ENCODE measurements at places on chromosomes 2 and 18. TPM values are rescaled to one million over a fixed set of nuclear protein-coding genes. Genes with fewer than 3 reads are reported as not detected.

The MITD1 gene
- 28.1 TPM for total RNA-seq

The EVA1A gene
- total RNA-seq, result 31.7 TPM

The NEURL3 gene
- 0.27 TPM for total RNA-seq

The LOXHD1 gene
- 2.9 TPM for total RNA-seq

The TSPYL6 gene
- not detected for total RNA-seq

The SERPINB5 gene
- not detected for total RNA-seq

The RIT2 gene
- total RNA-seq, result not detected

The DES gene
- 64.5 TPM for total RNA-seq

The SCN3A gene
- 1.4 TPM for total RNA-seq

The ATG4B gene
- total RNA-seq, result 62.7 TPM

GRCh38 chr2:12807907-12808810, 91.4 kb downstream of the TRIB2 start:
- peak overlapping the region; percentile 42 for H3K27ac ChIP-seq
- H3K36me3 ChIP-seq, result no peaks in the 10 kb centered on the region
- no peak for DNase-seq
- no peaks in the 10 kb centered on the region for H3K4me1 ChIP-seq
- no peaks in the 10 kb centered on the region for H3K27me3 ChIP-seq
- H3K4me3 ChIP-seq, result no peak overlapping the region

GRCh38 chr2:143195511-143195910, 66.3 kb downstream of the ARHGAP15 start:
- no peak overlapping the region for H3K27ac ChIP-seq
- H3K27me3 ChIP-seq, result no peaks in the 10 kb centered on the region
- no peak for DNase-seq
- no peaks in the 10 kb centered on the region for H3K4me1 ChIP-seq
- H3K4me3 ChIP-seq, result no peak overlapping the region
- H3K36me3 ChIP-seq, result no peaks in the 10 kb centered on the region

- no peaks in the 10 kb centered on the region for H3K4me1 ChIP-seq
- H3K4me3 ChIP-seq, result no peak overlapping the region
- H3K36me3 ChIP-seq, result no peaks in the 10 kb centered on the region
- no peak for DNase-seq
Observed at GRCh38 chr2:10556271-10557140, 108.4 kb upstream of the ODC1 start.

GRCh38 chr2:72157871-72158771, 10.5 kb upstream of the CYP26B1 start:
- no peak for DNase-seq
- peaks cover 14% of the 10 kb centered on the region for H3K27me3 ChIP-seq
- H3K4me3 ChIP-seq, result no peak overlapping the region
- H3K27ac ChIP-seq, result no peak overlapping the region

DNA sequence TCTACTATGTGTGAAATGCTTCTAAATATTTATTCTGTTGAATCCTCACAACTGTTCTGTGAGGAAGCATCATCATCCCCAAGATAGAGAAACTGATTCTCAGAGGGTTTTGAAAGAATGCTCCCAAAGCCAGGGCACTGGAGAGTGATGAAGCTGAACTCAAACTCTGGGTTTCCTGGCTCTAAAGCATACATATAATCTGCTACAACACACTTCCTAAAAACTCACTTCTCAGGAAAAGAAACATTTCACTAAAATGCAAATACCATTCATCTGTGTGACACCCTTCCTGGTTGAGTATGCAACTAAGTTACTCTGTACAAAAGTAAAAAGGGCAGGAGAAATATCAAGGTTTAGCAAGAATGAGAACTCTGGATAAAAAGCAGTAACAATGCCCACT, 58.6 kb downstream of the GRB14 start:
- H3K4me1 ChIP-seq, result peaks cover 8% of the 10 kb centered on the region
- no peak for DNase-seq
- H3K36me3 ChIP-seq, result no peaks in the 10 kb centered on the region
- no peaks in the 10 kb centered on the region for H3K27me3 ChIP-seq
- no peak overlapping the region for H3K4me3 ChIP-seq

- no peak overlapping the region for H3K27ac ChIP-seq
- no peak for DNase-seq
- no peaks in the 10 kb centered on the region for H3K27me3 ChIP-seq
- H3K4me3 ChIP-seq, result no peak overlapping the region
- no peaks in the 10 kb centered on the region for H3K36me3 ChIP-seq
Observed at GRCh38 chr18:55290898-55291297, 297.1 kb downstream of the TCF4 start.

GRCh38 chr2:105862843-105863242, 118.1 kb downstream of the NCK2 start:
- no peaks in the 10 kb centered on the region for H3K27me3 ChIP-seq
- H3K4me3 ChIP-seq, result no peak overlapping the region
- no peak overlapping the region for H3K27ac ChIP-seq
- no peak for DNase-seq

GRCh38 chr18:23416298-23416697, 36.8 kb upstream of the RIOK3 start:
- no peaks in the 10 kb centered on the region for H3K27me3 ChIP-seq
- no peak overlapping the region for H3K4me3 ChIP-seq
- no peaks in the 10 kb centered on the region for H3K4me1 ChIP-seq
- DNase-seq, result no peak

DNA sequence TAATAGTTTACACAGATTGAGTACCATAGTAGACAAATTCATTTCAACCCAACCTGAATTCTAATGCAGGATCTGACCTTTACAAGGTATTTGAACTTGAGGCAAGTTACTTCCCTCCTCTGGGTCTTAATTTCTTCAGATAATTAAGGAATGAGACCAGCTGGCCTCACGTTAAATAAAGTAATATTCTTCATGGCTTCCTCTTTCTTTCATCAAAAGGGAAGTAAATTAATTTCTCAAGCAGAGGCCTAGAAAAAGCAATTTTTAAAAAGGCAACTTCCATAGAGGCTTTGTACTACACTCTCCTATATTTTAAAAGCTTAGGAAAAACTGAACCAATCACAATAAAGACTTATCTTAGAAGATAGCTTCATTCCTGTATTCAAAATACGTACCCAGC, 109.2 kb downstream of the EXOC6B start:
- H3K27me3 ChIP-seq, result no peaks in the 10 kb centered on the region
- no peak overlapping the region for H3K4me3 ChIP-seq
- H3K36me3 ChIP-seq, result peaks cover 6% of the 10 kb centered on the region
- peaks cover 12% of the 10 kb centered on the region for H3K4me1 ChIP-seq
- H3K27ac ChIP-seq, result no peak overlapping the region

- no peak for DNase-seq
- no peaks in the 10 kb centered on the region for H3K4me1 ChIP-seq
- H3K27me3 ChIP-seq, result no peaks in the 10 kb centered on the region
- H3K27ac ChIP-seq, result no peak overlapping the region
- no peak overlapping the region for H3K4me3 ChIP-seq
Observed at GRCh38 chr2:57417007-57417406, 629.6 kb upstream of the VRK2 start.

- H3K27ac ChIP-seq, result no peak overlapping the region
- H3K36me3 ChIP-seq, result no peaks in the 10 kb centered on the region
- H3K4me3 ChIP-seq, result no peak overlapping the region
- H3K27me3 ChIP-seq, result no peaks in the 10 kb centered on the region
- H3K4me1 ChIP-seq, result no peaks in the 10 kb centered on the region
- no peak for DNase-seq
Observed at GRCh38 chr2:17199741-17200140, 318.5 kb downstream of the RAD51AP2 start.

- no peak overlapping the region for H3K4me3 ChIP-seq
- DNase-seq, result no peak
- no peaks in the 10 kb centered on the region for H3K36me3 ChIP-seq
- H3K27me3 ChIP-seq, result no peaks in the 10 kb centered on the region
Observed at GRCh38 chr18:23415515-23415914, 37.6 kb upstream of the RIOK3 start.

- no peaks in the 10 kb centered on the region for H3K4me1 ChIP-seq
- no peaks in the 10 kb centered on the region for H3K36me3 ChIP-seq
- DNase-seq, result no peak
Observed at GRCh38 chr18:41395695-41396094, 559.3 kb upstream of the PIK3C3 start.

- H3K36me3 ChIP-seq, result no peaks in the 10 kb centered on the region
- H3K27me3 ChIP-seq, result no peaks in the 10 kb centered on the region
- H3K4me3 ChIP-seq, result no peak overlapping the region
- H3K27ac ChIP-seq, result no peak overlapping the region
Observed at GRCh38 chr2:33903215-33903614, 304.1 kb upstream of the FAM98A start.
